ENCODE measurements at places on chromosomes 3 and 15.

DNA sequence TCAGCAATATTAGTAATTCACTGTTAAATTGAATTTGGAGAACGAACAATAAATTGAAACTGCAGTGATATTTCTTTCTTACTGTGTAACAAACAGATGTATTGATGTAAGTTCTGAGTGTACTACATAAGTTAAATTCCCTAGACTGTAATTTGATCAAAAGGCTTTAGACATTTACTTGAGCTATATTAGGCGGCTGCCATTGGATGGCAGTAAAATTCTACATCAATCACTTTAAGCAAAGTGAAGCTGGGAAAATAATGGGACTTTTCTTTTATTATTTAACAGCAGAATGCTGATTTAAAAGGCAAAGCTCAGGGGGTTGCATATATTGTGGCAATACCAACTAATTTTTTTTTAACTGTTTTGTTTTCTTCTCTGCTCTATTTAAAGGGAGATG lies 212.6 kb upstream of the PLSCR5 start:
- peak; percentile 85 for DNase-seq

DNA sequence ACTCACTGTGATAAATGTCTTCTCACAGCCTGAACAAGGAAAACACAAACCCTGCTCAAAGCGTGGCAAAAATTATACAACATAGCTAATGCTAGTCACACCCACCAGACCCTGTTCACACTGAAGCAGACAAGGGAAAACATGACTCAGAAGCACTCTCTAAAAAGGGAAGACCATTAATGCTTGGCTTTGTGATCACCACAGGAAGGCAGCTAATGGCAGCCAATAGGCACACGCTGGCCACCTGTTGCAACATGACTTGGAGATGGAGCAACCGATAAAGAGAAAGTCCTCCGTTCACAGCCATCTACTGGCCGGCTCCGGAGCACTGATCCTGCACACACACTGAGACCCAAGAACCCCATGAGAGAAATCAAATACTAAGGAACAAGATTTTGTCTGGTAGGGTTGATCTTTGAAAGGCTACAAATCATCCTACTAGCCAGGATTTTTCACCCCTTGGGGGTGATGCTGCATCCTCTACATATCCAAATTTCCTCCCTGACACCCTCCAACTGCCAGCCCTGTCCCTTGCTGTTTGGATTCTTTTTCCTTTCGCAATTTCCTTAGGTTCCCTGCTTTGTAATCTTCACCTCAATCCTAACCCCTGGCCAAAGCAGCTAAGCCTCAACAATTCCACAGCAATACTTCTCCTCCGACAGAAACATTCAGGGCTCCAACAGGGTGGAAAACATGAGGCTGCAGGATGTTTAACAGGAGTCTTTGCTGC lies 3.2 kb downstream of the ZXDC start:
- peak; percentile 65 for DNase-seq

DNA sequence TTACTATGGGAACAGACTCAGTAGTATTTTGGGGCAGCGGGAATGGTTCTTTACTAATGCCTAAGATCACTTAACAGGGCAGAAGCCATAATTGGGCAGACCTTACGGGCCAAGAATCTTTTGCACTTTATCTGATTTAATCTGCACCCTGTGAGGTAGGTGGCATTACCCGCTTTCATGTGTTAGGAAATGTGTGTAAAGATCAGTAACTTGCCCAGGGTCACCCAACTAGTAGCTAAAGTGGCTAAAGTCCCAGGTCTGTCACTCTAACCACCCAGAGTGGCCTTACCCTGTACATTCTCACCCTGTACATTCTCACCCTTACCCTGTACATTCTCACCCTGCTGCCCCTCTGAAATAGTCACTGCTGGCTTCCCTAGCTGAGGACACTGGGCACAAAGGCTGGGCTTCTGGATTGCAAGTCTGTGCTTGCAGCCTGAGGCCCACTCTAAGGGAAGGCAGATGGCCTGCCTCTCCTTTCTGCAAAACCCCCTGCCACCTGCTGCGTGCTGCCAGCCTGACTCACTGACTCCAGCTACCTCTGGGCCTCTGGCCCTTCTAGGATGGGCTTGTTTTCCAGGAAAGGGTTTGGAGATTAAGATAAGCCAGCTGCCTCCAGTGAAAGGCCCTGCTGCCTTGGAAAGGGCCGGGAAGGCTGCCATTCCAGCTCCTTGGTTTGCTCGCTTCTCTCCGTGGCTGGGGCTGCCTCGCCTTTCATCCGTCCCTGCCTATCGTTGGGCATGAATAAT lies 37.5 kb upstream of the MYZAP start:
- DNase-seq = no peak

DNA sequence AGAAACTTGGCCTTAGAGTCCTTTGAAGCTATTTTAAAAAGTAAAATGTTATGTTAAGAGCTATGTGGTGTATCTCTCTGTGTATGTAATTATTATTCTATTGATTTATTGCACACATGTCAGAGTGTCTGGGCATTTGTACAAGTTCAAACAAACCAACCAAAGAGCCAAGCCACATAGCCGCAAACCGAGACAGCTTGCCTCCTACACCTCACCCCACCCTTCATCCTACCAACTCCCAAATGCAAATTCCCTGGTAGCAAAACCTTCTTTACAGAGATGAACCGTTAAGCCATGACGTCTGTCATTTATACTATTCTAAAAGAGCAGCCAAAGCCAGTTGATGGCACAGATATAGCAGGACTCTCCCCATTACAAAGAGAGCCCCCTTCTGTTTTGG lies 332.3 kb downstream of the ERC2 start:
- DNase-seq = no peak

GRCh38 chr3:69012800-69013252 lies 658 bp downstream of the EOGT start:
- DNase-seq = no peak

GRCh38 chr3:197896421-197896820 lies 53.6 kb upstream of the RPL35A start:
- no peak for DNase-seq

All from fibroblast of skin of scalp (primary cell).